ENCODE measurements at places on chromosomes 13 and 19. TPM values are rescaled to one million over a fixed set of nuclear protein-coding genes. Genes with fewer than 3 reads are reported as not detected.

- no peak for DNase-seq
Observed at GRCh38 chr13:50892210-50892944, 17.2 kb upstream of the RNASEH2B start.

- DNase-seq = no peak
Observed at GRCh38 chr19:53041366-53041765, 3.2 kb upstream of the ERVV-2 start.

DNA sequence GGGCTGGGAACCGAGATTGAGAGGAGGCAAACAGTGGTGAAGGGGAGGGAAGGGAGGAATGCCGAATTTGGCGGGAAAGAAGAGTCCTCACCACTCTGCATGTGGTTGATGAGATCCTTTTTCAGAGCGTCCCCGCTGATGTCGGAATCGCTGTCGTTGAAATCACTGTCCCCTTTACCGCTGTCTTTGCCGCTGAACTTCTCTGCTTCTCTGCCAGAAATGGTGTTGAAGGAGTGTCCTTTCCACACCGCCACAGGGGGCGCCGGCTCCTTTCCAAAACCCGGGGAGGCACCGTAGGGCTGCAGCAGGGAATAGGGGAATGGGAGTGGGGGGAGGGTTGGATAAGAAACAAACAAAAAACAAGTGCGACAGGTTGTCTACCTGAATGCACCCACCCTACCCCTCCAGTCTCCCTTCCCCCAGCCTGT, 3.1 kb downstream of the PCDH8 start:
- no peak for DNase-seq

DNA sequence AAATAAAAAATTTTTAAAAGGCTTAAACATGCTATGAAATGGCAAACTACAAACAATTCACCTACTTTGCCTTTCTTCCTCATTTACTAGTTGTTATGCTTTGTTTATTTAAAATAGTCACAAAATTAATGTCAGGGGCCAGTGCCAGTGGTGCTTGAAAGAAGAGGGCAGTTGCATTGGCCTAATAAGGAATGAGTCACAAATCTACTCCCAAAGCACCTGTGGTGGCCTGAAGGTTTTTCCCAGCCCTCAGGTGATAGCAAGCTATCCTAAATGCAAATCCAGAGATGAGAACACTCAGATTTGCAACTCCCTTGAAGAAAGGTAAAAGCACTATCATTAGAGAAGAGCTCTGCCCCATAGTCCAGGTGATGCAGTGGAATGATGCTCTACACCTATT, 103.6 kb downstream of the MBNL2 start:
- no peak for DNase-seq

DNA sequence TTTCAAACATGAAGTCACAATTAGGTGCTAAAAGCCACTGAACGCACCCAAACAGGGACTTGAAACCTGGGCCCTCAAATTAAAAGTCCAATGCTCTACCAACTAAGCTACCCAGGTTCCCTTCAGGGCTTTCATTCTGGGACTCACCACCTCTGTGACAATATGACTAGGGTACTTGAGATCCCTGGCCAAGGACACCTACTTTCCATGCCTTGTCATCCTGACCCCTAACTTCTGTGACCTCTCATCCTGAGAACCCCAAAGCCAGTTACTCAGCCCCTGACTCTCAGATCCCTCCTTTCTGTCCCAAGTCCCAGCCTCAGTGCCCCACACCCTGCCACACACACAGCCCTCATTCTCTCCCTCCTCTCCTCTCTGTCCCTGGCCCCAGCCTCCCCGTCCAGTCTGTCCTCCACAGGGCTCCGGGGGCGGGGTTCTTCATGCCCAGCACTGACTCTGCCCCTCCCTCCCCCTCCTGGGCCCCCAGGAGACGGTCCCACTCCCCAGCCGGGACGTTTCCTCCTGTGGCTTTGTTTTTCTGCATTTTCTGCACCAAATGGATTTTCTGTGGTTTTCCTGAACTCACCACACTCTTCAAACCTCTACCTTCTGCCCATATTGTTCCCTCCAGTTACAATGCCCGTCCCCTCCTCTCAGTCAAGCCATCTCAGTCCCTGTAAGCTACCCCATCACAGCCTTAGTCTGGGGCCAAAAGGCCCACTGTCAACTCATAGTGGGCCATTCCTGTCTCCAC, 7.0 kb downstream of the RCN3 start:
- no peak for DNase-seq

- DNase-seq = no peak
Observed at GRCh38 chr19:42634409-42635232, 39.9 kb upstream of the CEACAM8 start.

DNA sequence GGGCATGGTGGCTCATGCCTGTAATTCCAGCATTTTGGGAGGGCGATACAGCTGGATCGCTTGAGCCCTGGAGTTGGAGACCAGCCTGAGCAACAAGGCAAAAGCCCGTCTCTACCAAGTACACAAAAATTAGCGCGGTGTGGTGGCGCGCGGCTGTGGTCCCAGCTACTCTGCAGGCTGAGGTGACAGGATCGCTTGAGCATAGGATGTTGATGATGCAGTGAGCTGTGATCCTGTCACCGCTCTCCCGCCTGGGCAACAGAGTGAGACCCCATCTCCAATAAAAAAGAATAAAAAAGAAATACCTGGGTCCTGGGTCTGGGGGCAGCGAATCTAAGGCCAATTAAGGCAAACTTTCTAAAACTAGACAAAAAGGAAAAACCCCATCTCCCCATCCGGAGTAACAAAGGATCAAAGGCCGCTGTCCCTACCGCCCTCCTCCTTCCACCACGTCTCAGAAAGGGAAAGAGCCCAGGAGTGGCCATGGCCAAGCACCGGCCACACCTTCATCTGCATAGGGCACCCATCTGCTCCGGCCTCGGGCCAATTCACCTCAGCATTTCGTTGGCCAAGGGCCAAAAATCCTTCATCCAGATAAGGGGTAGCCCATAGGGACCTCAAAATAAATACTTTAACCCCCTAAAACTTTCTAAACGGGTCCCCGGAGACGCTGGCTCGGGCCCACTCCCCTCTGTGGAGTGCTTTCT, 851 bp downstream of the ZNF320 start:
- peak; percentile 34 for DNase-seq

DNA sequence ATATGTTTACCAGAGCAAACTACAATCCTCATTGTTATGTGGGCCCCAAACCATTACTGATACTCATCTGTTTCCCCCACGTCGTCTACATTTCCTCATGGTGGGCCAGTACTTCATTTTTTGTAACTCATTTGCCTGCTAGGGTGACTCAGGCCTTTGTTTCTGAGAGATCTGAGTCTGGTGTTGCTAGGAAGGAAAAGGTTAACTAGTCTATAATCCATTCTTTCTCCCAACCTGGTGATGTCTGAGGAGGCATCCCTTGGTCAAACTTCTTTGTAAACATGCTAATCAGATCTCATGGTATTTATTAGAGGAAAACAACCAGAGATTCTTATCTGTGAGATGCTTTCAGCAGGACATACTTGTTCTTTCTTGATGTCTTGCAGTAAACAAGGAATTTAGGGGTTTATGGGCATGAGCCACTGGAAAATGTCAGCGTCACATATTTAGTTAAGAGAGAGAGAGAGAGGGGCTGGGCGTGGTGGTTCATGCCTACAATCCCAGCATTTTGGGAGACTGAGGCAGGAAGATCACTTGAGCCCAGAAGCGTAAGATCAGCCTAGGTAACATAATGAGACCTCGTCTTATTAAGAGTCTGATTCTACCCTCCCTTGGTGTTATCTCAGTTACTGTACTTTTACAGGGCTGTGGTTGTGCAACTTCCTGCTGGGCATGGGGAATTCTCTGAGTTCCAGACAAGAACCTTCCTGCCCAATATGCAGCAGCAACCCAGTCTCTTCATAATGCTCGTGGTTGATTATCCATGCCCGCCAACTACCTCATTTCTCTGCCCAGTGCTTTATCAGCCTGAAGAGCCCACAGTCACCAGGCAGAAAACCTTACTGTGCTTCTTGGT, 9.7 kb upstream of the DPRX start:
- no peak for DNase-seq

DNA sequence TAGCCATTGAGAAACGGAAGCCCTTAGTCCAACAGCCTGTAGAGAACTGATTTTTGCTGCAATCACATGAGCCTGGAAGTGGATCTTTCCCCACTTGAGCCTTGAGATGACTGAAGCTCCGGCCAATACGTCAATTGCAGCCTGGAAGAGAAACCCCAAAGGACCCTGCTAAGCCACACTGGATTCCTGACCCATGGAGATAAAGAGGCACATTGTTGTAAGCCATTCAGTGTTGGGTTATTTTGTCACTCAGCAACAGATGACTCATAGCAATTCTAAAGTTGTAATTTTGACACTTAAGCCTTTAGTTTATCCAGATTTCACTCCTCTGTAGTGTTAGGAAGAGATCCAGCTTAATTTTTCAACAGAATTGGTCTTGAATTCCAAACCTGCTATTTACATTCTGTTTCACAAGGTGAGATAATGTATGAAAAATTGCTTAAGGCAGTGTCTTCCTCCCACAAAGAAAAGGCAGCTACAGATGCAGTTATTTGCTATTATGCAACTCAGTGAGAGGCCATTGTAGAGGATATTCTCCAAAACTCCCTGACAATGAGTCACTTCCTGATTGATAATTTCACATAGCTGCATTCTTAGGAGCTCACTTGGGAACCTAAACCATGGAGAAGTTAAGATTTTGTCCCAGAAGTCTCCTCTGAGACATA, 59.4 kb upstream of the TSHZ3 start:
- DNase-seq = peak; percentile 22

GRCh38 chr19:50978772-50979390, 4.8 kb downstream of the KLK7 start:
- no peak for DNase-seq

GRCh38 chr19:49363268-49364082, at the start of gene DKKL1:
TSS of gene DKKL1 (plus strand) at chr19:49363877. CDS start at chr19:49363999, 122 bp downstream.
- DNase-seq = peak; percentile 100

- no peak for DNase-seq
Observed at GRCh38 chr13:57558051-57558467, 73.5 kb upstream of the PCDH17 start.

The CAMSAP3 gene
- 0.29 TPM for total RNA-seq

The ZNF132 gene
- 5.4 TPM for total RNA-seq

The SIPA1L3 gene
- total RNA-seq = 41.8 TPM

The CRX gene
- not detected for total RNA-seq

The ONECUT3 gene
- not detected for total RNA-seq
